ENCODE measurements at places on chromosomes 7 and 10. TPM values are rescaled to one million over a fixed set of nuclear protein-coding genes. Genes with fewer than 3 reads are reported as not detected.

The VPS37D gene
- 6.4 TPM for total RNA-seq

The TSPAN12 gene
- 0.73 TPM for total RNA-seq

The SPDYE16 gene
- total RNA-seq = 0.33 TPM

The ABCB4 gene
- 4.8 TPM for total RNA-seq

The ESYT2 gene
- 111 TPM for total RNA-seq

The NPY4R gene
- not detected for total RNA-seq

The MMP21 gene
- total RNA-seq = not detected

The ELOVL3 gene
- total RNA-seq = 0.83 TPM

The DIP2C gene
- 21.8 TPM for total RNA-seq

The SCART1 gene
- 3.0 TPM for total RNA-seq

The INPP5A gene
- total RNA-seq = 37.8 TPM

The CALML3 gene
- not detected for total RNA-seq

The CHAT gene
- not detected for total RNA-seq

The TRIL gene
- 0.58 TPM for total RNA-seq

The CPN1 gene
- total RNA-seq = not detected

The VWA2 gene
- 0.58 TPM for total RNA-seq
